ENCODE measurements at places on chromosomes 11 and 22.

DNA sequence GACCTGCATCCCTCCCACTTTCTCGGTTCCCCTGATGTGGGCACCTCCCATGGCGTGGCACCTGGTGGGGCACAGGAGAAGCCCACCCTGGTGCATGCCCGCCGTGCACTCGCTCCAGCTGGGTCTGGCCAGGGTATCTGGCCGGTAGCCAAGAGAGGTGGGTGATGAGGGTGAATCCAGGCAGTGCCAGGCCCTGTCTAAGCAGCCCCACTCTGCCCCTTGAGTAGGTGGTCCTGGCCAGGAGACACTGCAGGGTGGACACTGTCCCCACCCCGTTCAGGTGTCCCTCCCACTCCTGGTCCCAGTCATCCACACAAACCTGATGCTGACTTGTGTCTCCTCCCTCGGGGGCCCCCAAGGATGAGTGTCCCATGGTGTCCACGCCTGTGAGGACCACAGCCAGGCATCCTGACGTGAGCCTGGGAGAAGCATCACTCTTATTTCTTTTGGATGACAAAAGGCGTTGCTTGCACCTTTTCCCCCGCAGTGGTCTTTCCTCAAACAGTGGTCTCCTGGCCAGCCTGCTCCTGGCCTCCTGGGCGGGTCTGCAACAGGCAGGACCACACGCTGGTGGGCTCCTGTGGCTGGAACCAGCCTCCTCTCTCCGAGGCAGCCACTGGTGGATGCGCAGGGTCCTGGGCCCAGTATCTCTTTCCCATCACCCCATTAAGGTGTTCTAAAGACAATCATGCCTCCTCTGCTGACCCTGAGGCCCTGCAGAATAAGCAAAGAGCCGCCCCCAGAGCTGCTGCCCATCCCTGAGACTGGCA lies 922.3 kb downstream of the BRD1 start:
- DNase-seq = no peak

- DNase-seq = no peak
These were observed 4.3 kb downstream of the INCENP start for GRCh38 chr11:62127941-62128770.

DNA sequence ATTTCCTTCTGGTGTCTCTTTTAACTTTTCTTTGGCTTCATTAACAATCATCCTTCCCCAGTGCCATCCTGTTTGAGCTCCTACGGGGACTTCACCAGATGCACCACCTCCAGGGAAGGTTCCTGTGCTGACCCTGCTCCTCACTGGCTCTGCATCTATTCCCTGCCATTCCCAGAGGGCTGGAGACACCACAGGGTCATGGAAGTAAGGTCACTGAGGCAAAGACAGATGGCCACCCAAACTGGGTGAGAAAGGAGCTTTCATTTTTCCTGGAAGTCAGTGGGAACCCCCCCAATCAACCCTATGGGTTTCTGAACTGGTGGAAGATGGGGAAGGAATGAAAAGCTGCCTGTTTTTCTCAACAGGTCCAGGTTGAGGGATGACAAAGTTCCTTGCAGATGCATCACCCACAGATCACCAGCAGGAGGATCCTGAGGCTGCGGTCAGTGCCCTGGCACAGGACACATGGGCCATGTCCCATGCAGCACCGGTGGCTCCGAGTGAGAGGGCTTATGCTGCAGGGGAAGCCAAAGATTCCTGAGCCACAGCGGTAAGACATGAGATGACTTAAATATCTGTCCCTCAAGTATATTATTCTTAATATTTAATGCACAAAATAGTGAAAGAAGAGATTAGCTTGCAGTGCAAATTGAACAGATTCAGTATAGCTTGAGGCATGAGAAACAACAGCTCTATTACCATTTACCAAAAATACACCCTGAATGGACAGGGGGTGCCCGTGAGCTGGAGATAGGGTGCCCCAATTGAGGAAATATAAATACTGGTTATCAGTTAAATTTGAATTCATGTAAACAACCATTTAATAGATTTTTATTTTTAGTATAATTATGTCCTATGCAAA lies 73.0 kb upstream of the VPREB1 start:
- DNase-seq = no peak

GRCh38 chr11:115613004-115613403 lies 108.8 kb upstream of the CADM1 start:
- no peak for DNase-seq

- DNase-seq = no peak
These were observed 104.6 kb downstream of the SIK3 start for GRCh38 chr11:116993599-116993998.

GRCh38 chr11:86801364-86801763 lies 1.0 kb downstream of the PRSS23 start:
- no peak for DNase-seq

GRCh38 chr11:68028802-68029545 lies 1.5 kb upstream of the NDUFS8 start:
- DNase-seq = no peak

Measured in stimulated activated CD8-positive, alpha-beta memory T cell treated with anti-CD3 and anti-CD28 coated beads, Interleukin-7, amount 100 ng/mL, for 24 hours (primary cell).